ENCODE measurements at places on chromosomes 6 and 20.

DNA sequence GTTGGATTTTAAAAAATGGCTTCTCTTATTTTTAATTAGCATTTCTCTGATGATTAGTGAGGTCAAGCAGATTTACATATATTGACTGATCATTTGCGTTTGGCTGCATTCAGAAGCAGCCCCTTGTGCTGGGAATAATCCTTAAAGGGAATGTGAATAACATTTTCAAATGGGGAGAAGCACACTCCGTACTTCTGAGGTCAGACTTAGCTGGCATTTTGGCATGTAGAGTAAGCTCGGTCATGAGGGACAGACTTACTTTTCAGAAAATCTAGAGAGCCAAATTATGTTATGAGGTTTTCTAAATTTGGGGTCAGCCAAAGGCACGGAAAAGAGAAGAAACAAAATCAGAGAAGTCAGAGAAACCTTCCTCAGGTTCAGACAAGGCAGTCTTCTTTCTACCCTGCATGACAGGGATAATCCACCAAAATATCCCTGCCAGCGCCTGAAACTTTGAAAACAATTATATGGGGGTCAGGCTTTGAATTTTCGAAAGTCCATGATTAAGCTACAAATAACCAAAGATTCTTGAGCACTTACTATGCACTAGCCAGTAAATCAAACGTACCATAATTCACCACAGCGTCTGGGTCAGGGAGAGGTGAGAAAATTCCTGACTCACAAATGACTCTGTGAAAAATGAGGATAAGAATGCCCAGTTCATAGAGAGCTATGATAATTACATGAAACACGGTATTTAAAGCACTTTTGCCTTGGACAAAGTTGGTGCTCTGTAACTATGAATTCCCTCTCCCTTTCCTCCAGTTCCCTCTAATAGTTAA lies 44.9 kb downstream of the ADAT2 start:
- no peak for DNase-seq

DNA sequence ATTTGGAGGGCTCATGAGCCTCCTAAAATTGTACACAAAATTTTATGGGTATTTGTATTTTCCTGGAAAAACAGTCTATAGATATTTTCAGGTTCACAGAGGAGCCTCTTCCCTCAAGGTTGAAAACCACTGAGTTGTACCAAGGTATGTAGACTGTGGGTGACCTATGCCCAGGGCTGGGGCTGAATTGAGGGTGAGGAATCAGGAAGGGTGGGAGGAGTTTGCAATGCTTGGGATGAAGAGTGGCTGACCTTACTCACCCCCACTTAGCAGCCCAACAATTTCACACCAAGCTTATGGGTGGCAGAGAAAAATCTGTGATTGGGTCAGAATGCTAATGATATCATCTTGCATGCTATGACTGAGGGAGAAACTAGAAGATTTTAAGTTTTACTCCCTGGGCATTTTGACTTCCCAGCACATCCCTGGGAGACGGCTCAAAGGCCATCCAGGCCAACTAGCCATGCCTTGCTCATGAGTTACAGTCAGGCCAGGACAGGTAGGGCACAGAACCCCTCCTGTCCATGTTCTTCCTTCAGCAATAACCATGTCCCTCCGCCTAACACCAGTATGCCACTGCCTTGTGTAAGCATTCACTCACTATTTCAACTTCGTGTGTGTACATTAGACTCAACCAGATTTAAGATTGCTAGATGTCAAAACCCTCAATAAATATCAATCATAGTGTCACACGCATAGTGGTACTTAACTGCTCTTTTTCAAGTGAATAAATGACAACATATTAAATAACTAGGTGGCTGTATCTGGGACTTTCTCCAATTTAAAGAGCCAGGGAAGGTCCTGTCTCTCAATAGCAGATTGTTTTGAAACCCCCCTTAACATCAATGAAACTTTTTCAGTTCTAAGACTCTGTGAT lies 16.6 kb downstream of the ADTRP start:
- no peak for DNase-seq

- peak; percentile 93 for DNase-seq
Observed at GRCh38 chr6:117605169-117605826, 3.0 kb upstream of the GOPC start.

- no peak for DNase-seq
Observed at GRCh38 chr20:13396022-13396421, 174.9 kb downstream of the ISM1 start.

DNA sequence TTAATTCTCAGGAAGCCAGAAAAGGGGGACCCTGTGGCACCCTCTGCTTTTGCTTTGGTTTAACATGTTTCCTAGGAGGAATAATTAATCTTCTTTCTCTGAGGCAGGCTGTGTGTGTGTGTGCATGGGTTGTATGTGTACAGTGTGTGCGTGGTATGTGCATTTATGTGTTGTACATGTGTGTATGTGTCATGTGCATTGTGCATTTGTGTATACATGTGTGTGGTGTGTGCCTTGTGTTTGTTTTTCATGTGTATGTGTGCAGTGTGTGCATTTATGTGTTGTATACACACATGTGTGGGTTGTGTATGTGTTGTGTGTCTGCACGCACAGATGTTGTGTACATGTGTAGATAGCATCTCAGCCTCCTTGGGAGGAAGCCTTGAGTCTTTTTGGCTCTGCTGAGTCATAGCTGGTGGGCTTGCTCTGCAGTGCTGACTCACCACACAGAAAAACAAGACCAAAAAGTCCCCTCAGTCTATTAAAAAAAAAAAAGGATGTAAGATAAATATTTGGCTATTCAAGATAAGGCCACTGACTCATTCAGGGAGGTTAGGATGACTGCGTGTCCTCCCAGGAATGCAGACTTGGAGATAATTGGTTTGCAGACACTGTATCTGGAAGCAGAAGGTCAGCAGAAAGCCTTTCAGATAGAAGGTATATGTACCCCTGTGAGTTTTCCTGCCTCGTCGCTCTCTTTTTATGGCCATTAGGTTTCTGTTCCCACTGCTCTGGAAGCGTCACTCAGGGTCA lies 58.6 kb downstream of the SYNJ2 start:
- peak; percentile 21 for DNase-seq

DNA sequence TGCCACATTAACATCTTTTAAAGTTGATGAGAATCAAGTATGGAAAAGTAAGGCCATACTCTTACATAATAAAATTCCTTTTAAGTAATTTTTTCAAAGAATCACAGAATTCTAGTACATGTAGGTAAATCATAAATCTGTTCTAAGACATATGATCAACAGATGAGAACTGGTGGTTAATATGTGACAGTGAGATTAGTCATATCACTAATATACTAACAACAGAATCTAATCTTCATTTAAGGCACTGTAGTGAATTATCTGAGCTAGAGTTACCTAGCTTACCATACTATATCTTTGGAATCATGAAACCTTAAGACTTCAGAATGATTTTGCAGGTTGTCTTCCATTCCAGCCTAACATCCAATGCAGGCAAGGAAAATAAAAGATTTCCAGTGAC lies 11.6 kb downstream of the PLN start:
- DNase-seq, result no peak

DNA sequence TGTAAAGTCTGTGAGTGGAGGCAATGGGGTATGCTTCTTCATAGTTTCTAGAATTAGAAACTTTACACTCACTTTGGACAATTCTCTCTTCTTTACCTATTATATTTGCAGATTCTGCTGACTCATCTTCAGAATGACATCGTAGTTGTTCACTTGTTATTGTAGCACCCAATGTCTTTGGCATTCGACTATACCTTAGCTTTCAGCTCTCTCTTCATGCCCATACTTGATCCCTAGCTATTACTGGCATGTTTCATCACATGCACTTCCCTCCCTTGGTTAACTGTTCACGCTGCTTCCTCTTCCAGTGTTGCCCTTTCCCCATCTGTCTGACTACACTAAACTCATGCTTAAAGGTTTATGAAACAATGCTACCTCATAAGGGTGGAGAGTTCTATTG lies 298.1 kb upstream of the TCF21 start:
- peak; percentile 52 for DNase-seq

DNA sequence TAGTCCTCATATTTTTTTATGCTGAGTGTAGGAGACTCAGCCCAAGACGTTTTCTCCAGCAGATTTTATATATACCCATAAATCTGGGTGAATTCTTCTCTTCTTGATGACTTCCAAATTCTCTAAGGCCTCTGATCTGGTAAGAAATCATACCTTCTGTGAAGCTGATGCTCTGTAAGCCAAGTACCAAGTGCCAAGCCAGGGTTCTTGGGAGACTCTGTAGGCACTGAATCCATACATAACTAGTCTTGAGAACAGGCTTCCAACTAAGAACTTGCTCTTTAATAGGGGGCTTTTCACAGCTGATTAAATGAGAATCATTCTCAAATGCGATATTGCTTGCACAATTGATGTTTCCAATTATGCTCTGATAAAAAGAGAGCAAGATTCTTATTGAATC lies 87.6 kb downstream of the PRKN start:
- no peak for DNase-seq

GRCh38 chr6:165652766-165653165 lies 10.3 kb downstream of the PDE10A start:
- no peak for DNase-seq

DNA sequence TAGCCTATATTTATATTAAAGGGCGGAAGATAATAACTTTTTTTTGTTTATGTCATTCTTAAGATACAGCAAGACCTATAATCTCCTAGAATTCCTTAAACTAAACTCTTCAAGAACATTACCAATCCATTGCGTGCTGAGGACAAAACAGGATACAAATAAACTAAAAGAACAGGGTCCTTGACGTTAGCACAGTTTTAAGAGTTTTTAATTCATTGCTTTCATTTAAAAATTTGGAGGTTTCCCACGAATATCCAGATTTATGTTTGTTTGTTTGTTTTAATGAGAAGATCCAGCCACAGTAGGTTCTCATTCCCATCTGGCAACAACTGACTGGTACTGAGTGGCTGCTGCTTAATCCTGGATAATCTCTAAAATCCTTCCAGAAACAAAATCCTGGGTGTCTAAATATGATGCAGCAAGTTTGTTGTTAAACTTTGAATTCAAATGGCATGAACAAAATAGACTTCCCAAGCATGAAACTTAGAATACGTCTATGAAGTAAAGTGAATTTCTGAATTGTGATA lies 153.7 kb downstream of the HACE1 start:
- DNase-seq, result no peak

DNA sequence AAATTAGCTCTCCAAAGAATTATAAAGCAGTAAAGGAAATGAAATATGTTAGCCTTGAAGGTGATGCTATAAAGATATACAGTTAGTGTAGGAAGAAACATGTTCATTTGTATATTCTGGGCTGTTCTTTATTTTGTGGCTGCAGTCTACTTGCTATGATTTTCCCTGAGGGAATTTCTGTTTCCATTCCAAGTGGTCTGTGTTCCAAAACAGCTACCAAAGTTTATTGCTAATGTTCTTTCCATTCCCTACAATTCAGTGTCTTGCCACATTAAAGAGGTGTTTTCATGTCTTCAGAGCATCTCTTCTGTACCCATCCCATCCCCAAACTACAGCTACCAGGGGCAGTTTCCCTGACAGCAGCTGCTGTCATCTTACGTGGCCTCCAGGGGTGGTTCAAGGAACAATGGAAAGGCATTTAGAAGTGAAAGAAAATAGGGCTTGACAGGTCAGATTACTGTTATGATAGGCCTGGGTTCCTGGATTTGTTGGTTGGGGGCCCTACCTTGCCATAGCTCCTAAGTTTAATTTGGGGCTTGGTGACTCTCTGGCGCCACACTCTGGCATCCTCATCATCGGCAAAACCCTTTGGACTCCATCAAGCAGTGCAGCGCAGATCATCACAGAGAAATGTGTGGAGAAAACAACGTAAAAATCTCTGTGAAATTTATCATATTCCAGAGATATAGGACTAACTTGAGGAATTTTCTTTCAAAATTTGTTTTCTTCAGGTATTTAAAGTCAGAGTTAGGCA lies 33.8 kb upstream of the AIG1 start:
- no peak for DNase-seq

GRCh38 chr20:40702504-40702903 lies 13.5 kb upstream of the MAFB start:
- DNase-seq, result peak; percentile 18

GRCh38 chr20:3396492-3396891 lies 11.0 kb downstream of the DNAAF9 start:
- DNase-seq, result no peak

DNA sequence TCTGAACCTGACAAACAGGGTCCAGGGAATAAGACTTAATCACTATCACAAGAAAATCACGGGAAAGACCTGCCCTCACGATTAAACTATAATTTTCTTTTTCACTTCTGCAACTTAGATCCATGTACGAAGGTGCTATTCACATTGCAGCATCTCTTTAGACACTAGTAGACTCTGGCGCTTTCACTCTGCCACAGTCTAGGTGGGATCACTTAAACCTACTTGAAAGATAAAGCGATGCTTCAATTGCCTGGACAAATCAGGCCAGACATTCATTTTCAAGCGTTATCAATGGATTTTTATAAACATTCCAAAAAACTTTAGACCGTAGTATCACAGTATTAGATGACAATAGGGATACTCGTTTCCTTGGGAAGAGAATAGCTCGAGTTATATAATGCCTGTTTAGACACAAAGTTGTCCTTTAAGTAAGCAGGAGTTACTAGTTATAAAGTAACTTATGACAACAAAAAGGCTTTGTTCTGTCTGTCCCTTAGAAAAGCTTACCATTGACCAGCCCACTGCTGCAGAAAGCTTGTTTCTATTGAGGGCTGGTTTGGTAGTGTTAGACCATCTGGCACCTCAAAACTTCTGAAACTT lies 367.3 kb downstream of the UTRN start:
- DNase-seq, result no peak

GRCh38 chr6:120935908-120936307 lies 398.4 kb downstream of the TBC1D32 start:
- DNase-seq, result no peak

DNA sequence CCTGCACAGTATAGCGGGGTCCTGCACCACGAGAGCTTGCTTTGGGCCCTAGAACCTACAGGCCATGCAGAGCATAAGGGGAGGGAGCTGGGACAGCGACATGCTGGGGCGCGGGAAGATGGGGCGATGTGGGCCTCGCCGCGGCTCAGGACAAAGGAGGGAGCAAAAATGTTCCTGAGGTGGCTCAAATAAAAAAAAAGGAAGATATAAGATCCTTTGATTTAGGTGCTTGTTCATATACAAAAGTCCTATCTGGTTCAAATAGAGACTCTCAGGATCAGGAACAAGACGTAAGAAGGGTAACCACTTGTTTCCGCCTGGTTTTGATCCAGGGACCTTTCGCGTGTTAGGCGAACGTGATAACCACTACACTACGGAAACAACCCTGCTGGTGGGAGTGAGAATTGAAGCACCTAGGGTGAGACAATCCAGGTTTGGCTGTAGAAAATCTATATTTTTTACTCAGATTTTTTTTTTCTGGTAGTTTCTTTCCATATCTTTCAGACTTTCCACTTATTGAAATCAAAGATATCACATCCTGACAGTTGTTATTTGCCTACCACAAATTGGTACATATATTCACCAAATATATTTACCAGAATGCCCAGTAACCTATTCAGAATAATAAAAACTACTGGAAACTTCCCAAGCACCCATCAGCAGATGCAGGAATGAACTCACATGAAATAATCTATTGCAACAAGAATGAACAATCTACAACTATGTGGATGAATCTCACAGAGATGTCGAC lies 177.9 kb upstream of the ZNF184 start:
- DNase-seq, result no peak

GRCh38 chr20:1131354-1131753 lies 13.0 kb downstream of the PSMF1 start:
- DNase-seq, result no peak

GRCh38 chr6:116629563-116629981 lies 13.3 kb downstream of the RSPH4A start:
- DNase-seq, result peak; percentile 27

- DNase-seq, result no peak
Observed at GRCh38 chr20:15756002-15756753, 817.1 kb downstream of the KIF16B start.

GRCh38 chr20:52791091-52791490 lies 181.1 kb upstream of the TSHZ2 start:
- DNase-seq, result no peak

Data from Kasumi-1 (cell line).